ENCODE measurements at places on chromosomes 16 and 17.

GRCh38 chr16:50213939-50214519 lies 52.3 kb upstream of the ADCY7 start:
- no peak for DNase-seq

DNA sequence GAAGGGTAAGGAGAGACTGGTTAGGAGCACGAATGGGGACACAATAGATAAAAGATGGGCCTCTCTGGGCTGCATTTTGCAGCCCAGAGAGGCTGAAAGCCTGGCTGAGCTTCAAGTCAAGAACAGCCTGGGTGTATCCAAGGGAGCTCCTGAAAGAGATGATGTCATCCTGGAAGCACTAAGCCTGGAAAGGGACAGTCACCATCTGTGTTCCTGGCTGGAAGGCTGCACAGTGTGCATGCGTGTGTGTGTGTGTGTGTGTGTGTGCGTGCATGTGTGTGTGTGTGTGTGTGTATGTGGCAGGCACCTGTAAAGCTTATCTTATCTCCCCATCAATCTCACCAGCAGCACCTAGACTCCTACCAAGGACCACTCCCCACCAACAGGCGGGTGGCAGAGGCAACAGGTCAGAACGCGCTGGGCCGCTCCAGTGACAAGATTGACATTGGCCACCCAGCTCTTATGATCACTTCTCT lies 44.1 kb downstream of the COG7 start:
- DNase-seq = no peak

- no peak for DNase-seq
Observed at GRCh38 chr16:1426734-1427471, 4.0 kb upstream of the PERCC1 start.

GRCh38 chr17:6213859-6214258 lies 143.7 kb downstream of the WSCD1 start:
- DNase-seq = no peak

DNA sequence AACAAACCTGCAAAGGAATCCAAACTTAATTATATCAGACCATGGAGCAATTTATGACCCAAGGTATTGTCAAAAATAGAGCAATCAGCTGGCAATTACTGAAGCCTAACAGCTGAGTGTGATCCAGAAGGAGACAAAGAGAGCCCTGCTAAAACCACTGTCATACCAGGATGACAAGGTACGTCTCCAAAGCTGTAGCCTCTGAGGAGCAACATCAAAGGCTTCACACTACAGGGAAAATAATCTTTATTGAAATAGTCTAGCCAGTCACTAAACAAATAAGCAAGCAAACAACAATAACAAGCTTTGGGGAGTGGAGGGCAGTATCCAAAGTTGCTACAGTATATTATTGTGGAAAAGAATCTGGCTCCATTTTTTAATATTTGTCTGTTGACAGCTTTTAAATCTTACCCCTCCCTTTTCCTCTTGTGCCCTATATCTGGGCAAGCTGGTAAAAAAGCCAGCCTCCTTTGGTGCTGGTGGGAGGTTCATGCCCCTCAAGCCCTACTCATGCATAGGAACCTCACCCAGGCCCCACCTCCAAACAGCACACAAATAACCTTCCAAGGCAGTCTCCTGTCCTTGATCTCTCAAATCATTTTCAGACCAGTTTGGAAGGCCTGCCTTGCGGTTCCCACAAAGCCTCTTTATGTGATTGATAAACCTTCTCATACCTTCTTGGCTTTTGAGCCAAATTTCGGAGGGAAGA lies 73.7 kb downstream of the ITFG1 start:
- DNase-seq = no peak

GRCh38 chr16:64455275-64455674 lies 666.6 kb downstream of the CDH11 start:
- no peak for DNase-seq

DNA sequence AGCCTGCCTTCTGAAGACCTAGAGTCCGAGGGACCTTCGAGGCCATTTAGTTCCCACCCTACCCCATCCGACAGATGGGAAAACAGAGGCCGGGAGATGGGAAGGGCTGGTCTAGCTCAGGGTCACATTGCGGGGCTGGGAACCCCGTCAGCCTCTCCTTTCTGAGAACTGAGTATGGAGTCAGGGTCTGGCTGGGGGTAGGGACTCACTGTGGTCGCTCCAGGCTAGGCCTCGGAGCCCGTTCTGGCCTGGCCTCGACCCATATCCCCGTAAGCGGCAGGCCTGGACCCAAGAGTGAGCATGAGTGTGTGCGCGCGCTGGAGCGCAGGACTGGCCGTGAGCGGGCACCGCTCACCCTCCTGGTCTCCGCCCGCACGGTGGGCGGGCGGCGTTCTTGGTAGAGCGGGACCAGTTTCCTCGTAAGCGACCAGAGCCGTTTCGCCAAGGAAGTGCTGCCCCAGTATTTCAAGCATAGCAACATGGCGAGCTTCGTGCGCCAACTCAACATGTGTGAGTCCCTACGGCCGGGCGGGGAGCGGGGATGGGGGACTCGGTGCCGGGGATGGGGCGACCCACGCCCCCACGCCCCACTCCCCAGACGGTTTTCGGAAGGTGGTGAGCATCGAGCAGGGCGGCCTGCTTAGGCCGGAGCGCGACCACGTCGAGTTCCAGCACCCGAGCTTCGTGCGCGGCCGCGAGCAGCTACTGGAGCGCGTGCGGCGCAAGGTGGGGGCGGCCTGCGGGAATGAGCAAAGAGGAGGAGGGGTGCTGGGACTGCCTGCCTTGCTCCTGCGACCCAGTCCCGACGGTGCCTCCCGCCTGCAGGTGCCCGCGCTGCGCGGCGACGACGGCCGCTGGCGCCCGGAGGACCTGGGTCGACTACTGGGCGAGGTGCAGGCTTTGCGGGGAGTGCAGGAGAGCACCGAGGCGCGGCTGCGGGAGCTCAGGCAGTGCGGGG lies 855 bp downstream of the HSF4 start:
- DNase-seq = no peak

DNA sequence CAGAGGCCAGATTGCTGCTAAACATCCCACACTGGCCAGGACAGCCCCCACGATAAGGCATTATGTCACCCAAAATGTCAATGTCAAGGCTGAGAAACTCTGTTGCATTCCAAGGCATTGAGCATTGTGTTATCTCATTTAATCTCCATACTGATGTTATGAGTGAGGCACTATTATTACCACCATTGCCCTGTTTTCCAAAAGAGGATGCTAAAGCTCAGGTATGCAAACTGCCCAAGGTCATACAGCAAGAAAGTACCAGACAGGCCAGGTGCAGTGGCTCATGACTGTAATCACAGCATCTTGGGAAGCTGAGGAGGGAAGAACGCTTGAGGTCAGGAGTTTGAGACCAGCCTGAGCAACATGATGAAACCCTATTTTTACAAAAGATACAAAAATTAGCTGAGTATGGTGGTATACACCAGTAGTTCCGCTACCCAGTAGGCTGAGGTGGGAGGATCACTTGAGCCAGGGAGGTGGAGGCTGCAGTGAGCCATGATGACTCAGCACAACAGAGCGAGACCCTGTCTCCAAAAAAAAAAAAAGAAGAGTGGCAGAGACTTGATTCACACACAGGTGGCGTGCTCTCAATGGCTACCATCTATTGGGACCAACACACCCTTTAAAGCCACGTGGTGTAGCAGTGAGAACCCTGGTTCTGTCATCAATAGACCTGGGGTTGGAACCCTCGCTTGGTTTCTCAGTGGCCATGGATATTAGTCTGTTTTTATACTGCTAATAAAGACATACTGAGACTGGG lies 58.8 kb upstream of the GRIN2A start:
- no peak for DNase-seq

DNA sequence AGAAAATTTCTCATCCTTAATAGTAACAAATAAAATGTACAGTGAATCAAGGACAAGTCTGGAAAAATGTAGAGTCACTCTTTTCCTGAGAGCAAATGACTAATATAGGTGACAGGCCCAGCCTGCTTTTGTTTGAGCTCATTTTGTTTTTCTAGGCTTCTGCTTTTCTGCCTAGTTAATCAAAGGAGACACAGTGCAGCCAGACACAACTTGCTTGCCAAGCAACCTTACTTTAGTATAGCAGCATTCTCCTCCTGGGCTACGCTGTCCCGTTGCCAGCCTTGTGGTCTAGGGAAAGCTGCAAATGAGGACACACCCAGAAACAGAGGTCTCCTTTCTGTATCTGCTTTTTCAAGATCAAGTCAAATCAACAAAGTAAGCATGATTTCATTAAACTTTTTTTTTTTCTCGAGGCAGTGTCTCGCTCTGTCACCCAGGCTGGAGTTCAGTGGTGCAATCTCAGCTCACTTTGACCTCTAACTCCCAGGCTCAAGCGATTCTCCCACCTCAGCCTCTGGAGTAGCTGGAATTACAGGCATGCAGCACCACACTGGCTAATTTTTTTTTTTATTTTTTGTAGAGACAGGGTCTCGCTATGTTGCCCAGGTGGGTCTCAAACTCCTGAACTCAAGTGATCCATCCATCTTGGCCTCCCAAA lies 17.2 kb downstream of the GINS3 start:
- DNase-seq = no peak

DNA sequence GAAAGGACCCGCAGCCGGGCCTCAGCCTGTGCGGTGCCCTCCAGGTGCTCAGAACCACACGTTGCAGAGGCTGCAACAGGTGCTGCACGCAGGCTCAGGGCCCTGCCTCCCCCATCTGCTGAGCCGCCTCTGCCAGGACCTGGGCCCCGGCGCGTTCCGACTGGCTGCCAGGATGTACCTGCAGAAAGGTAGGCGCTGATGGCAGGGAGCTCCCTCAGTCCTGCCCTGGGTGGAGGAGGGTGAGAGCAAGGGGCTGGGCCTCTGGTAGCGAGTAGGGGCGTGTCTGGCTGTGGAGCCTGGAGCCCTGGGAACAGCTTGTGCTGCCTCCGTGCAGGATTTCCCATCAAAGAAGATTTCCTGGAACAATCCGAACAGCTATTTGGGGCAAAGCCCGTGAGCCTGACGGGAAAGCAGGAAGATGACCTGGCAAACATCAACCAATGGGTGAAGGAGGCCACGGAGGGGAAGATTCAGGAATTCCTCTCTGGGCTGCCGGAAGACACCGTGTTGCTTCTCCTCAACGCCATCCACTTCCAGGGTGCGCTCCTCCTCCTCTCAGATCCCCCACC lies 4.4 kb downstream of the SERPINF2 start:
- no peak for DNase-seq

GRCh38 chr17:16277163-16277562 lies 60.2 kb downstream of the PIGL start:
- no peak for DNase-seq

DNA sequence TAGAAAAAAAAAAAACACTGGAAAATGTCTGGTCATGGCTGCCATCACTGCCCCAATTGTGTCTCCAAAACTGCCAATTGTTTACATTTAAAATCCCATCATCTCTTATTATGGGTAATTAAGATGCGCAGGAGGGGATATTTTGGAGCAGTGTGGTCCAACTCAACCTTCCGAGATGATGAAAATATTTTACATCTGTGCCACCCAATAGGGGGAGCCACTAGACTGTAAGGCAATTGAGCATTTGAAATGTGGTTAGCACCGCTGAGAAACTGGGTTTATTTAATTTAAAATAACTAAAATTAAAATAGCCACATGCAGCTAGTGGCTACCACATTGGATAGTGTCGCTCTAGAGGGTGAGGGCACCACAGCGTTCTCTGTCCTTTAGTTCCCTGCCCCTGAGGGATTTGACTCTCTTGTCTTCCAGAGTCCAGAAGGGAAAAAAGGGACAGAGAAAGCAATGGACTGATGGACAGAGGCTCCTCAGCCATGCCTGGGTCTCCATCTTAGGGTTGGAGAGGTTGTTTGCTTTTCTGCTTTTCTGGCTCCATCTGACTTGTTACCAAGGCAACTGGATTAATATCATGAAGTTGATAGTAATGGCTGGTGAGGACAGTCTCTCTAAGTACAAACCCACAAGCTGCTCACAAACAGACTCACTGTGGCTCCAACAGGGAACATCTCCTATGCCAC lies 3.5 kb downstream of the MPO start:
- no peak for DNase-seq

- no peak for DNase-seq
Observed at GRCh38 chr17:62163847-62164246, 98.8 kb upstream of the MED13 start.

DNA sequence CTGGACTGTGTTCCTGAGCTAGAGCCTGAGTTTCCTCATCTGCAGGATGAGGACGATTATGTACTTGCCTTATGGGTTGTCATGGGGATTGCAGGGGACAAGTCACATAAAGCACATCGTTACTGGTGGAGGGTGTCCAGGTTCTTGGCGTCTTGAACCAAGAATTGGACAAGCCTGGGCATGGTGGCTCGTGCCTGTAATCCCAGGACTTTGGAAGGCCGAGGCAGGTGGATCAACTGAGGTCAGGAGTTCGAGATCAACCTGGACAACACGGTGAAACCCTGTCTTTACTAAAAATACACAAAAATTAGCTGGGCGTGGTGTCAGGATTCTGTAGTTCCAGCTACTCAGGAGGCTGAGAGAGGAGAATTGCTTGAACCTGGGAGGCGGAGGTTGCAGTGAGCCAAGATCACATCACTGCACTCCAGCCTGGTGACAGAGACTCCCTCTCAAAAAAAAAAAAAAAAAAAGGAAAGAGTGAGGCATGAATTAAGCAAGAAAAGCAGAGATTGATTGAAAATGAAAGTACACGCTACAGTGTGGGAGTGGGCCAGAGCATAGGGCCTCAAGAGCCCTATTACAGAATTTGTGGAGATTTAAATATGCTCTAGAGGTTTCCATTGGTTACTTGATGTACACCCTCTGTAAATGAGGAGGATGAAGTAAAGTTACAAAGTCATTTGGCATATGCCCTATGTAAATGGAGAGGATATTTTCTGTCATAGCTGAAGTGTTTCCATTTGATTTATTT lies 30.7 kb downstream of the ADGRG5 start:
- DNase-seq = no peak

- no peak for DNase-seq
Observed at GRCh38 chr16:84087001-84087400, 29.7 kb downstream of the MBTPS1 start.

DNA sequence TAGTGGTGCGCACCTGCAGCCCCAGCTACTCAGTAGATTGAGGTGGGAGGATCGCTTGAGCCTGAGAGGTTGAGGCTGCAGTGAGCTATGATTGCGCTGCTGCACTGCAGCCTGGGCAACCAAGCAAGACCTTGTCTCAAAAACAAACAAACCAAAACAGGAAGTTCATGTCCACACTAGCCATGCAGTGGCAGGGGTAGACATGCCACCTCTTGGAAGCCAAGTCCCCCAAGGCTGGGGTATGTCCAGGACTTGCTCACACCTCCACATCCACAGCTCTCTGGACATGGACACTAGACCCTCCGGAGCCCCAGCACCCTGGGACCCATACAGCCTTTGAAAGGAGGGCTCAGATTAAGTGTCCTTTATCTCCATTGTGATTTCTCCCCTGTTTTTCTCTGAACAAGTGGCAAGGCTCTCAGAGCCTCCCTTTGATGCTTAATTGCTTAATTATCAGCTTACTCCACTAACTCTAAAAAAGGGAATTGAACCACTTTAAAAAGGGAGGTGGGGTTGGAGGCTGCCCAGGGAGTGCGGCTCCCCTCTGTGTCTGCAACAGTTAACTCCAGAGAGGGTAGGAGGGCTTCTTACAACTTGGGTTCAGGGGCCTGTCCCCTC lies 424.6 kb upstream of the C16orf82 start:
- DNase-seq = no peak

DNA sequence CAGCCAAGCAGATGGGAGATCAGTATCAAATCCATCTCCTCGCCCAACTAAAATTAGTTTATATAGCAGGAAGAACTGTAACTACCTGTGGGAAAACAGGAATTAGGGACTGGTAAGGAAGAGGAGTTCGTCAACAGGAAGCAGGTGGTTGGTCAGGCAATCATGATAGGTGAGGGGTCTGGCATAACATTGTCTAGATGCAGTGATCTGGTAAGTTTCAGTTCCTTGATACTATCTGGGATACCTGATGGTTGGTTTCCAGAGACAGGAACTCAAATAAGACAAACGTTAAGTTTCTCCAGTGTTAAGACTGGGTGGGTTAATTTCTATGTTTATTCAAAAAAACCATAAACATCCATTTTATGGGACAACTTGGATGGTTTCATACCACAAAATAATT lies 53.8 kb downstream of the CEP112 start:
- no peak for DNase-seq
